ENCODE measurements at places on chromosomes 3 and 15.

- peak; percentile 53 for DNase-seq
These were observed 1.2 kb downstream of the CHST2 start for GRCh38 chr3:143120716-143121240.

GRCh38 chr15:55353025-55353424 lies 34.0 kb downstream of the PIGB start:
- DNase-seq = no peak

GRCh38 chr15:68218331-68218730 lies 11.2 kb downstream of the CLN6 start:
- DNase-seq = no peak

DNA sequence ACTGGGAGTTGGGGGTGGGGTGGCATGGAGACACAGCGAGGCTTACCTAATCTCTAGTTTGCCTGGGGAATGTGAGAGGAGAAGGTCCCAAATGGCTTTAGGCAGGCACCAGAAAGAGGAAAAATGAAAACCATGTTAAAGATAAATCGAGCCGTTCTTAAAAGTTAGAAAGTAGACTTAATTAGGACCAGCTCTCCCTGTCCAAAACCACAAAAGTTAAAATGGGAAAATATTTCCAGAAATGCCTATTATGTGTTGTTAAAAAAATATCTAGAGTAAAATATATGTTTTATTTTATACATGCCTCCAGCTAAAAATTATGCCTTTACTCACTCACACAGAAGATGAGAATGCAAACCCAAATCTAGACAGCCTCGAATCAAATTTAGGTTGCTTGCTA lies 50.1 kb downstream of the LRTM1 start:
- DNase-seq = no peak

DNA sequence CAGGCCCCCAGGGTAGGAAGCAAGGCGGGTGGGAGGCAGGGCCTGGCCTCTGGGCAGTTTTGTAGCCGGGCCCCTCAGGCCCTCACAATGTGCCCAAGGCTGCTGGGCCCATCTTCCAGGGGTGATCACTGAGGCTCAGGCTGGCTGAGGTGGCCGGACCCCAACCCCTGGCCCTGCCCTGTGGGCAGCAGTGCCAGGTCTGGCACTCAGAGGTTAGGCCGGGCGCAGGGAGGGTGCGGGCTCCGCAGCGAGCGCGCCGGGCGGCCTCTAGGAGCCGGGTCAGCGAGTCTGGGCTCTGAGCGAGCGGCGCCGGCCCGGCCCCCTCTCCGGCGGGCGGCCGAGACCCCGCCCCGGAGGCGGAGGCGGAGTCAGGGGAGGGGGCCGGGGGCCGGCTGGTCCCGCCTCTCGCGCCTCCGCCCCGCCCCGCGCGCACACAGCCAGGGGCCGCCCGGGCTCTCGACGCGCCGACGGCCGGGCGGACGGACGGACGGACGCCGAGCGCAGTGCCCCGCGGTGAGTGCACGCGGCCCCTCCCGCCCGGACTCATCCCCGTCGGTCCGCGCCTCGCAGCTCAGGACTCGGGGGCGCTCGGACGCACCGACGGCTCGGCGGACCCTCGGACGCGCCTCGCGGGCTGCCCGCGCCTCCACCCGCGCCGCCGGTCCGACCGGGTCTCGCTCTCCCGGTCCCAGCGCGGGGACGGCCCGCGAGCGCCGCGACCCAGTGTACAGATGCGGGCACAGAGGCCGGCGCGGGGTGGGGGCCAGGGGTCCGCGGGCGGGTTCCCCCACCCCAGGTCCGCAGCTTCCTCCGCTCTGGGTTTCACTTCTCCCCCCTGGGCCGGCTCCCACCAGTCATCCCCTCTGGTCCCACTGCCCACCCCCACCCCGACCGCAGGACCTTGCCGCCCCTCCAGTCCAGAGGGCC lies at the start of gene FBLN2:
FBLN2 (plus strand) TSS at position 430 of the 927 bp plus-strand sequence. CDS start 21,231 bp downstream, outside the sequence.
- DNase-seq = no peak

DNA sequence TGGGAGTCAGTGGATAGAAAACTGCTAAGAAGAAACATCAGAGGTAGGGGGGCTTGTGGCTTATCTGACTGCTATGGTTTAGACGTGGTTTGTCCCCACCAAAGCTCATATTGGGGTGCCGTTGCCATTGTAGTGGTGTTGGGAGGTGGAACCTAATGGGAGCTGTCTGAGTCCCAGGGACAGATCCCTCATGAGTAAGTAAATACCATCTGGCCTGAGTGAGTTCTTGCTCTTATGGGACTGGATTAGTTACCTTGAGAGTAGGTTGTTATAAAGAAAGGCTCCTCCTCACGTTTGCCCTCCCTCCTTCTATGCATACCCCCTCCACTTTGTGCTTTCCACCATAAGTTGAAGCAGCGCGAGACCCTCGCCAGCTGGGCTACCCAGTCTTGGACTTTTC lies 53.4 kb upstream of the VILL start:
- peak; percentile 34 for DNase-seq

DNA sequence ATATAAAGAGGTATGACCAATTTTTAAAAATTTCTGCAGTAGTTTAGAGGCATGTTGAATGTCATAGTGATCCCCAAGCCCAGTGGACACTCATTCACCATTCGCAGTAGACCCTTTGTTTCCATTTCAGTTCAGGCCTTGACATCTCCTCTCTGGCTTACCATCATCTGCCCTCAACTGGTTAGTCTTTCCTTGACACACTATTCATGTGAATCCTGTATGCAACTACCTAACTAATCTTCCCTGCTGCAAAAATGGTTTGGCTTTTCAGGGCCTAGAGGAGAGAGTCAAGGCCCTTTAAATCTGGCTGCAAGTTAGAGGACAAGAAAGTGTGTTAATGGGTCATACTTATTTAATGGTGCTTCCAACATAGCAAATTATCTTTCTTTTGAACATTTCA lies 10.9 kb downstream of the APH1B start:
- DNase-seq = no peak

GRCh38 chr3:183287301-183287971 lies 34.4 kb downstream of the B3GNT5 start:
- DNase-seq = peak; percentile 90

GRCh38 chr15:57460208-57460816 lies 84.0 kb downstream of the CGNL1 start:
- no peak for DNase-seq

GRCh38 chr3:5822843-5823242 lies 635.3 kb downstream of the EDEM1 start:
- no peak for DNase-seq

DNA sequence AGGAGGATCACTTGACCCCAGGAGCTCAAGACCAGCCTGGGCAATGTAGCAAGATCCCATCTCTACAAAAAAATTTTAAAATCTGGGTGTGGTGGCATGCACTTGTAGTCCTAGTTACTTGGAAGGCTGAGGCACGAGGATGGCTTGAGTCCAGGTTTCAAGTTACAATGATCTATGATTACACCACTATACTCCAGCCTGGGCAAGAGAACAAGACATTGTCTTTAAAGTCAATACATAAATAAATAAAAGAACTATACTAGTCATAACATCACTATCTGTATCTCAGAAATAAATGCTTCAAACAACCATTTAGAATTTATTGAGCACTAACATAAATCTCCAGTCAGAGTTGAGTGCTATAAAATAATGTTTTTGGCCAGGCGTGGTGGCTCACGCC lies 8.5 kb upstream of the PHLDB2 start:
- peak; percentile 70 for DNase-seq

- DNase-seq = no peak
These were observed 7.1 kb upstream of the EPHB3 start for GRCh38 chr3:184554461-184554860.

Data from HCEC 1CT (cell line).